ENCODE measurements at places on chromosomes 12 and 14.

- DNase-seq, result no peak
Measured at GRCh38 chr14:46818147-46818546, 166.6 kb upstream of the RPL10L start.

DNA sequence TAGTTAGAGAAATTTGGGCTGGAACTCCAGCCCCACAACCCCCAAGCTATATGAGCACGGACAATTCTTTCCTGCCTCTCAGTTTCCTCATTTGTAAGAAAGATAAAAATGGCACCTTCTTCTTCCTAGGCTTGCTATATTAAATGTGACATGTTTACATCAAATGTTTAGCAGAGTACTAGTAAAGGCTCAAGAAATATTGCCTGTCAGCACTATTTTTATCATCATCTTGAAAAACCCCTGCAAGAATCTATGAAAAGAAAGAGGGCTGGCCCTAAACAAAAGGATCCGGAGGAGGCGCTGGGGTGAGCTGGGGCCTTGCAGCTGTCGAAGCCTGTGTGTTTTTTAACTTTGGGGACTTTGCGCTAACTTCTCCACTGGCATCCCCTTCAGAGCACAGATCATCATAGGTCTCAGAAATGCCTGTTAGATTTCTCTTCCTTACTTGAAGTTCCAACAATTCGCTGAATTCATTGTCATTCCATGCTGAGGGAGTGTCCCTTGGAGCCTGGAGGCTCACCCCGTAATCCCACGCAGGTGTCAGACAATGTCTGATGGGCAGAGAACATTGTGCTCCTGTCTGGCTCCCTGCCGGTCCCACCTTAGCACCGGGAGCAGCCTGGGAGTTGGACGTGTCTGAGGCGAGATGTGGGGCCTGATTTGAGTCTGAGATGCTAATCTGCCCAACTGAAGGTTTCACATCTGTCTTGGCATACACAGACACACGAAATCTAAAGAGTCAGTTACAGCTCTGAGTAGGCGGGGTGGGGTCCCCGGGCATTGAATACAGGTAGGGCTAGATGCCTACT lies 206.8 kb downstream of the NUAK1 start:
- no peak for DNase-seq

GRCh38 chr14:64117671-64118402 lies 176.3 kb downstream of the ESR2 start:
- DNase-seq, result no peak

GRCh38 chr12:3326850-3327780 lies 163.9 kb upstream of the PRMT8 start:
- no peak for DNase-seq

- no peak for DNase-seq
Measured at GRCh38 chr14:51674294-51675002, 22.7 kb downstream of the FRMD6 start.

- no peak for DNase-seq
Measured at GRCh38 chr14:32434880-32435279, 105.8 kb downstream of the AKAP6 start.

GRCh38 chr12:116090516-116090915 lies 187.0 kb downstream of the MED13L start:
- DNase-seq, result no peak

- no peak for DNase-seq
Measured at GRCh38 chr12:127381681-127382080, 885.3 kb upstream of the TMEM132C start.

GRCh38 chr14:96897184-96897583 lies 100.0 kb downstream of the VRK1 start:
- DNase-seq, result no peak

- DNase-seq, result no peak
Measured at GRCh38 chr12:14373217-14373616, 7.7 kb downstream of the ATF7IP start.

DNA sequence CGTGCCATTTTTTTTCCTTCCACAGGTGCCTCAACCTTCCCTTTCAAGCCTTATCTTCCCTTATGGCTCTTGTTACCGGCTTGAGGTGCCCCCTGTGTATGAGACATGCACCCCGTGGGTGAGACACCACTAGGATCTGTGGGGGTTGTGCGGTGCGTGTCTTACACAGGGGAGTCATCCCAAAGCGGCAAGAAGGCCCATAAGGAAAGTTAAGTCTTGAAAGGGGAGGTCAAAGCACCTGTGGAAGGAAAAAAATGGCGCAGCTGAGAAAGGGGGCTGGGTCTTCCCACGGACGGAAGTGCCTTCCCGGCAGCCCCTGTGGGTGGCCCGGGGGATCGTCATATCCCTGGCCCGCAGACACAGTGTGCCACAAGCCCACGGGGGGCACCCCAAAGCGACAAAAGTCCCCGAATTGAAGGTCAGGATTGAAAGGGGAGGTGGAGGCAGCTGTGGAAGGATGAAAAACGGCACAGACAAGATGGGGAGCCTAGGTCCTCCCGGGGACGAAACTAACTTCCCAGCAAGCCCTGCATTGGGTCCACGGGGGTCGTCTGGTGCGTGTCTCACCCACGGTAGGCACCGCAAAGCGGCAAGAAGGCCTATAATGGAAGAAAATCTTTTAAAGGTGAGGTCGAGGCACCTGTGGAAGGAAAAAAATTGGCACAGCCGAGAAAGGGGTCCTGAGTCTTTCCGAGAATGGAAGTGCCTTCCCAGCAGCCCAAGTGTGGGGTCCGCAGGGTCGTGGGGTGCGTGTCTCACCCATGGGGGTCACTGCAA lies 273.3 kb downstream of the ALG10 start:
- DNase-seq, result no peak

GRCh38 chr14:104316121-104316722 lies 177.8 kb downstream of the KIF26A start:
- no peak for DNase-seq

DNA sequence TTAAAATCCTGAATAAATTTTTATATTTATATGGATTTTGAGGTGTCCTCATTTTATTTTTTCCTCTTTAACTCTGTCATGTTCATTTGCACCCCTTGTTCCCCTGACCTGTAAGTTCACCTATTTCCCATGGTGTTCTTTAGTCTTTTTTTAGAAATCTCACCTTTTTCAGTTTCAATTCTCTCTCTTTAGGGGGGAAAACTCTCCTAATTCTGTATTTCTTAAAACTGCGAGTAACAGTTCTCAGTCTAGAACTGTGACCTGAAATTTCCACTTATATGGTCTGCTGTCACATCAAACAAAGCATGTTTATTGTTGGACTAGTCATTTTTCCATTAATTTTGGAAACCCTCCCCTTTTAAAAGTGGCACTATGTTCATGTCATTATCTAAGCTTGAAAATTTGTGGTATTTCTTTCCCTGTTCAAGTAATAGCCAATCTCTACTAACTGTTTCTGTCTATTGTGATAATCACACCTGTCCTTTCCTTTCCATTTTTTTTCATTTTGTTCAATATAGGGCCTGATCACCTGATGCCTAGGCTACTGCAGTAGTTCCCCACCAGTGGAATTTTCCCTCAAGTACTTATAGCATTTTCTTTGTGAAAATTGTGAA lies 14.0 kb upstream of the FBXO33 start:
- no peak for DNase-seq

- DNase-seq, result no peak
Measured at GRCh38 chr14:102485693-102486512, 23.7 kb downstream of the ANKRD9 start.

DNA sequence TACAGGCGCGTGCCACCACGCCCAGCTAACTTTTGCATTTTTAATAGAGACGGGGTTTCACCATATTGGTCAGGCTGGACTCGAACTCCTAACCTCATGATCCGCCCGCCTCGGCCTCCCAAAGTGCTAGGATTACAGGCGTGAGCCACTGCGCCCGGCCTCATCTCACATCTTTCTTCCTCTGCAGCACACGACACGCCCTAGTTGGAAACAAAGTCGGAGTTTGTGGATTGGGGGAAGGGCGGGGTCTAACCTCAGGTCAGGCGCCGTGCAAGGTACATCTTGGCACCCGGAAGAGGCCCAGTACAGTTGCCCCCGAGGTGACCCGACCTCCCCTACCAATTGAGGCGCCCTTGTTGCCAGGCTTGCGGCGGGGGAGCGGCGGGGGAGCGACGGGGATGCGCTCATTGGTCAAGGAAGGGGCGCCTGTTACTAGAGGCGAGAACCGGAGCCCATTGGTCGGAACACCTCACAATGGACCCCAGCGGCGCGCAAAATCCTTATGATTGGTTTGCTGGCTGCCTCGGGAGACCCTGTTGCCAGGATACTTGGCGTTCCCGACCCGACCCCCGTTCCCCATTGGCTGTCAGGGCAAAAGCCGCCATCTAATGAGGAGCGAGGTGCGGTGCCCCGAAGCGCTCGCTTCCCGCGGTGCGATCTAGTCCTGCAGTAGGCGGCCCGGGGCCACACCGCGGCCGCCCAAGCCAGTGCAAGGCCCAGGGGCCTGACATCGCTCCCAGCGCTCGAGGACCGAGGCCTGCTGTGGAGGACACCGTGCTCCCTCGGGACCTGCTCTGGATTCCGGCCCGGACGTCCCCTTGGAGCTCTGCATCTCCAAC lies at the start of gene REC8:
REC8 (plus strand) TSS at position 659 of the 839 bp plus-strand sequence. CDS start 473 bp downstream, outside the sequence.
- peak; percentile 63 for DNase-seq

DNA sequence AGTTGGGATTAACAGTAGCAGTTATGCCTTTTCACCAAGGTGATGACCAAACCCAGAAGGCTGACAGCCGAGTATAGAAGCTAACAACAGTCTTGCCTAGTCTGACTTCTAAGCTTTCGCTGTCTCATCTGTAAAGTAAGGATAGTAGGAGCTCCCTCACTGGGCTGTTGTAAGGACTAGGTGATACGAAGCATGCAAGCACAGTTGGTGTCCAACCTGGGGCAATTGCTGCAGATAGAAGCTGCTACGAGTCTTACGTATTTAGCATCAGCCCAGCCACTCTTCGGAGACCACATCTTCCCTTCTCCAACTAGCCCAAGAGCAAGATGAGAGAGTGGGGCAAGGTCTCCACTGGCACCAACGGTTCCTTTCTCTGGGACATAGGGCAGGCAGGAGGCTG lies 6.0 kb downstream of the HAL start:
- DNase-seq, result no peak

DNA sequence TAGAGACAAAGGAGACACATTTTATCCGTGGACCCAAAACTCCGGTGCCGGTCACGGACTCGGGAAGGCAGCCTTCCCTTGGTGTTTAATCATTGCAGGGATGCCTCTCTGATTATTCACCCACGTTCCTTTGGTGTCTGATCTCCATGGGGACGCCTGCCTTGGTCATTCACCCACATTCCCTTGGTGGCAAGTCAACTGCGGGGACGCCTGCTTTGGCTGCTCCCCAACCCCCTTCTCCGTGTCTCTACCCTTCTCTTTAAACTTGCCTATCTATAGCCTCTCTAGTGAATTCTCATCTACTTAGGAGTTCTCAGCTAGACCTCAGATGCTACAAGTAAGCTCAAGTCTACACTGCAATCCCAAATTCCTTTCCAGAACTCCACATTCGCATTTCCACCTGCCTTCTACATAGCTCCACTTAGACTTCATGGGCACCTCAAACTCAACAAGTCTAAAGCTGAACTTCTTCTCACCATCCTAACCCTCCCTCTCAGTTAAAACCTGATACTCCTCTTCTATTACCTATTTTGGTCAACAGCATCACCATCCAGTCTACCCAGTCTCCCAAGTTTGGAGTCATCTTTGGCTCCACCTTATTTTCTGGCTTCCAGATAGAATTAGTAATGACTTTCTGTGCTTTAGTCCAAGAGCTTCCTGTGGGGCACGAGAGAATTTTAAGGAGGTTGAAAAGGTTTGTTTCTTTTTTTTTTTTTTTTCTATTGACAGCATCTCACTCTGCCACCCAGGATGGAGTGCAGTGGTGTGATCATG lies 14.4 kb downstream of the SPTLC2 start:
- DNase-seq, result no peak

DNA sequence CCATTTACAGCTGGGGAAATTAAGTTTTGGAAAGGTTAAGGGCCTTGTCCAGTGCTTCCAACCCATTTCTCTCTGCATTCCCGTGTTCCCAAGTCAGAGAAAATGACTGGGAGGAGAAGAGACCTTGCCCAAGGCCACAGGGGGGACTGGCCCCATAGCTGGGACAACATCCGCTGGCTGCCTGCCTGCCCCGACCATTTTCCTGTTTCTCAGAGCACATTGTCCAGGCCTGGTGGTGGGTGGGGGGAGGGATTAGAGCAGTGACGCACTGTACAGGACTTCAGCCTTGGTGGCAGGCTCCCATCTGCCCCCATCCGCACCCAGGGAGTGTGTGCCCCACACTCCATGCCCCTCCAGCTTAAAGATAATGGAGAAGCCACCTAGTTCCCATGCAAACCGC lies 27.7 kb downstream of the DIO3 start:
- DNase-seq, result no peak

DNA sequence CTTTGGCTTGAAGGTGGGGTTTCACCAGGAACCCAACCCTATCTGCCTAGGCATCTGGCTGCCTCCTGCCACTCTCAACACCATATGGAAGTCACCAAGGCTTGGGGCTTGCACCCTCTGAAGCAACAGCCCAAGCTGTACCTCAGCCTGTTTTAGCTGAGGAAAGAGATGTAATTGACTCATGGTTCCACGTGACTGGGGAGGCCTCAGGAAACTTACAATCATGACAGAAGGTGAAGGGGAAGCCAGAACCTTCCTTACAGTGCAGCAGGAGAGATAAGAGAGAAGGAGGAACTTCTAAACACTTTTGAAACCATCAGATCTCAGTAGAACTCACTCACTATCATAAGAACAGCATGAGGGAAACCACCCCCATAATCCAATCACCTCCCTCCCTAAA lies 26.9 kb downstream of the GLIPR1L1 start:
- no peak for DNase-seq

DNA sequence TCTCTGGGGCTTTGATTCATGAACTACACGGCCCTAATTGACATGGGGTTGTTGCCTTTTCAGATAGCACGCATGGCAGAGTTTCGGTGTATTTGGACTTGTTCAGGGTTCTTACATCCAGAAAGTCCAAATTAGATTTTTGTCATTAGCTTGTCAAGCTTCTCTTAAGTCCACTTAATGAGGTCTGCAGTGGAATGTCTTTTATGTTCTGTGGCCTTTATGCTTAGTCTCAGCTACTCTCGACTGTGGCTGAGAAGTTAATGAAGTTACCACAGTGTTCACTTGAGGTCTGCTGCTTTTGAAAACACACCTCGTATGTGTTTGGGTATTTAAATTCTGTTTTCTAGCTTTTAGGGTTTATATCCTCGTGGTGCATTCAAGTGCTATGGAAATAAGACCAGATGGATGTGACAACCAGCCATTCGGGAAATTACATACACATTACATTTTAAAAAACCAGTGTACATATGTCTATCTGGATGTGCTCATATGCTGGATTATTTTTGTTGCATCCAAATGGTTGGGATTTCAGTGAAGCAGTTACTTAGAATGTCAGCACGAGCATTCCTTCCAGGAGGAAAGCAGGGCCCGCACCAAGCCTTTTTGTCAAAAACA lies 80.2 kb downstream of the RMST start:
- DNase-seq, result no peak

DNA sequence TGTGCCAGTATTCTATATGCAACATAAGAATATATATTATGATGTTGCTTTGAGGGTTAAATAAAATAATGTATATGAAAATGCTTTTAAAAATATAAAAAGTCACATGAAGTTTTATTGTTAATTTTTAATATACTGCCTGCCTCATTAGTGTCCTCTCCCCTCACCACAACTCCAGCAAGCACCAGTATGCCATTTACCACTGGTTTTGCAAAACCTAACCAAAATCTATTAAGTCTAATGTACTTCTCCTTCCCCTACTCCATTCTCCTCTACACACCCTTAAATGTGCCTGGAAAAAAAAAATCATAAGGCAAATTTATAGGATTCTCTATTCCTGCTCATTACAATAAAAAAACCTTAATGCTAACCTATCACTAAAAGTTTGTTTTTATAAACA lies 24.0 kb upstream of the GNG2 start:
- DNase-seq, result no peak

- DNase-seq, result no peak
Measured at GRCh38 chr12:80714846-80715245, 1.9 kb upstream of the MYF5 start.

- no peak for DNase-seq
Measured at GRCh38 chr12:130992448-130992847, 38.7 kb downstream of the ADGRD1 start.
